ENCODE measurements at places on chromosomes 5 and 9.

DNA sequence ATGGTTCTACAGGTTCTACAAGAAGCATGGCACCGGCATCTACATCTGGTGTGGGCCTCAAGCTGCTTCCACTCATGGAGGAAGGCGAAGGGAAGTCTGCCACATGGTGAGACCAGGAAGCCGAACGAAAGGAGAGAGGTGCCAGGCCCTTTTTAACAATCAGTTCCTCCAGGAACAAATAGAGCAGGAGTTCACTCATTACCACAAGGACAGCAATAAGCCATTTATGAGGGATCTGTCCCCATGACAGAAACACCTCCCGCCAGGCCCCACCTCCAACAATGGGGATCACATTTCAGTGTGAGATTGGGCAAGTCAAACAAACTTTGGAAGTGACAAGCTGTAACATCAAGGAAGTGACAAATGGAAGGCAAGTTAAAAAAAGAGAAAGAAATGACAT, 95.5 kb upstream of the PTPN3 start:
- no peak for DNase-seq

DNA sequence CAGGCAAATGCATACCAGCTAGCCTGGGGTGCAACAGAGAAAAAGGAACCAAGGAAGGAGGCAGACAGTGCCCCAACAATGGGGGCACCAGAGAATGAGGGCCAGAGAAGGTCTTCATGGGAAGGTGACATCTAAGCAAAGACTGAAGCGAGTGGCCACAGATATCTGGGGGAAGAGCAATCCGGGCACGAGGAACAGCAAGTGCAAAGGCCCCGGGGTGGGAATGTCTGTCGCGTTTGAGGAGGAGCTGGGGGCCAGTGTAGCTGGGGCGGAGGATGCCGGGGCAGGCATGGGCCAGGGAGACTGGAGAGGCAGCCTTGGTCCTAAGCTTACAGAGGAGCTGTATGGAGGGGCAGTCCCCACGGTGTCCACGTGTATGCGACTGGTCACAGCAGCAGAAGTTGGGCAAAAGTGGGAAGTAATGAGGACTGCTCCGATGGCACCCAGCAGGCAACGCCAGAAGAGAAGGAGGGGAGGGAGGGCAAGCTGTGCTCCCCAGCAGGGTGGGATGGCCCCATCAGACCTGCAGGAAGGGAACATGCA, 19.1 kb downstream of the EEIG1 start:
- DNase-seq = no peak

GRCh38 chr5:57937025-57937424, 454.4 kb upstream of the ACTBL2 start:
- no peak for DNase-seq

- no peak for DNase-seq
These were observed 171.2 kb downstream of the CWC27 start for GRCh38 chr5:64939772-64940510.

- no peak for DNase-seq
These were observed at the start of gene LPAR1 for GRCh38 chr9:111038331-111039230. Gene LPAR1 (minus strand): TSS chr9:111038470. CDS start chr9:110972117, 66,353 bp downstream.

DNA sequence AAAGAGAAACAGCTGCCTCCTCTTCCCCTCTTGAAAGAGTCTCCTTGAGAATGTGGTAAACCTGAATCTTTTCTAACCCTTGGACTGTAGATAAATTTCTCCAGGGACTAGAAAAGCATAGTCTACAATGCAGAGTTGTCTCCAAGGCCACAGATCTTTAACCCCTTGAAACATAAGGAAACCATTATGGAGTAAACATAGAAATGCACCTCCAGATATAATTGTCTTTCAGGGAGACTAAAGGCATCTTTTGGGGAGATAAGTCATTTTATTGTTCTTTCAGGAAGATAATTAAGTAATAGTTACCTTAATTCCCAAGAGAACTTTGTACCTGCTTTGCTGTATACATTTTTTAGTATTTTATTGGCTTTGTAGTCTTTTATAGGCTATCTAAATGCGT, 373.6 kb upstream of the GRIA1 start:
- no peak for DNase-seq

- DNase-seq = no peak
These were observed 102.2 kb downstream of the APTX start for GRCh38 chr9:32899181-32899580.

DNA sequence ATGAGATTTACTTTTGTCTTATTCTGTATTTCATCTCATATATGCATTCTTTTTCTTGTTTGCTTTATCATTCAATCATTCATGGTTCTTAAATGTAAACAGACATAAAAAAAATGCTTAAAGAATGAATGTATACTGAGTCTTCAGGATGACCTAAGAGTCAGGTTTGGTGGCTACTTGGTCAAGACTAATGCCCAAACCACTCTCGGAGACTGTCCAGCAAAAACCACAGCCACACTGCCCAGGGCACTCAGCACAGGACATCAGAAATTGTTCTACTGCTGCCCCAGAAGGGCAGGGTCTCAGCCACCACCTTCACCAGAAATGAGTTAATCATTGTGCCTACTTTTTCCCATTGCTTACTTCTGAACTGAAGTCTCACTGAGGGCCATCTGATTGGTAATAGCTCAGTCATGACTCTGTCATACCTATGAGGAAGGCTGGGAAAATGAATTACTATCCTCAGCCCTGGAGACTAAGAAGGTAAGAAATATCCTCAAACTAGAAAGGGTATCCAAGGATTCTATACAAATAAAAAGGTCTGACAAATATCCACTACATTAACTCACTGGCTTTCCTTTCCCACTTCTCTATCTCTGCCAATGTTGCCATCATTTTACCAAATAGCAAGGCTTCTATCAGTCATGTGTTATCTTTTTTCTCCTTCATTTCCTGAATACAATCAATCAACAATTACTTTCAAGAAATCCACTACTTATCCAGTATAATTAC, 236.1 kb downstream of the CETN3 start:
- no peak for DNase-seq

DNA sequence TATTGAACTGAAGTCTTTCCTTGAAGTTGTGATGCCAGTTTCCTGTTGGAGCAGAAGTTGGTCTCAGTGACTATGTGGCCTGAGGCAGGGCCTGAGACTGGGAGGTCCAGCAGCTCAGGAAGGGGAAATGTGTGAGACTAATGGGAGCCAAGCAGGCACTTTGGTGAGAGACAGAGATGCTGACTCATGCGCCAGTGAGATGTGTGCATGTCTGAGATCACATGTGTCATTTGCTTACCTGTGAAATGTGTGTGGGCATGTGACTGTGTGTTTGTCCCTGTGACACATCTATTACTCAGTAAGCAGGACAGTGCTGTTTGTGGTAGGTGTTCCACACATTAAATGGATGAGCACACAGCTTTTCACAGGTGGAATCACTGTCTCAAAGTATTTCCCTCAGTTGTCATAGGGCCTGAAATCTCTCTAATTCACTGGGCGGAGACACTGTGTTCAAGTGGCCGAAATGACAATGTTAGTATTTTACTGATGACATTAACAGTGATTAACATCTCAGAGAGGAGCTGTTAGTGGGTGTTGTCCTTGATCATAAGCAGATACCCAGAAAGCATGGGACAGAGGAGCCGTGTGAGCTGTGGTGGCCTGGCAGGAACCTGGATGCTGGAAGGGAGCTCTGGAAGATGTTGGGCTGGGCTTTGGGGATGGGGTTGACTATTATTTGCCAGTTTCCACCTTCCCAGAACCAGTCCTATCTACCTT, 7.4 kb downstream of the NPR2 start:
- DNase-seq = no peak

GRCh38 chr5:159936686-159937329, 20.5 kb downstream of the ADRA1B start:
- DNase-seq = no peak

DNA sequence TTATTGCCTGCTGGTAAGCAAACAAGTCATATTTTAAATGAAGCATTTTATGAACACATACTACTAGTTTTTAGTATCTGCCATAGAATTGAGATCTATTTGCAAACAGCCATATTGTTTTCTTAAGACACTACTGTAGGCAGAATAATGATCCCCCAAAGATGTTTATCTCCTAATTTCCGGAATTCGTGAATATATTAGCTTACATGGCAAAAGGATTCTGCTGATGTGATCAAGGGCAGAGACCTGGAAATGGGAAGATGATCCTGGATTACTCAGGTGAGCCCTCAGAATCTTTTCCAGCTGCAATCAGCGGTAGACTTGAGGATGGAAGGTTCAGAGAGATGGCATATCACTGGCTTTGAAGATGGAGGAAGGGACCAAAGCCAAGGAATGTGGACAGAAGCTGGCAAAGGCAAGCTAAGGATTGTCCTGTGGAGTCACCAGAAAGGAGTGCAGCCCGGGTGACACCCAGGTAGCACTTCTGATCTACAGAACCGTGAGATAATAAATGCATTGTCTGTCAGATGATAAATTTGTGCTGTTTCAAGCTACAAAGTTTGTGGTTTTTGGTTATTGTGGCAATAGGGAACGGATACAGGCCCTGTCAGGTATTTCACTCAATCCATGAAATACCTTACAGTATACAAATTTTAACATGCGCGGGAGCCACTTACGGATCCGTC, 1.0 kb upstream of the ERCC6L2 start:
- no peak for DNase-seq

Measured in NCI-H748 treated with DMSO at 0.1 percent for 48 hours (cell line).